Left lobe of liver (tissue), 2 donors: ENCODE measurements at places on chromosomes 13 and 19. TPM values are rescaled to one million over a fixed set of nuclear protein-coding genes. Genes with fewer than 3 reads are reported as not detected.

- no peak for DNase-seq
Measured at GRCh38 chr19:6568816-6569215, 22.1 kb downstream of the CD70 start.

CAPN12 gene
- 30.9 TPM for total RNA-seq

JAK3 gene
- 1.2 TPM for total RNA-seq

ZNF665 gene
- 0.28 TPM for total RNA-seq

- no peak for DNase-seq
Measured at GRCh38 chr13:86020351-86021002, 221.3 kb upstream of the SLITRK6 start.

- DNase-seq: no peak
Measured at GRCh38 chr13:114019367-114019766, 45.5 kb upstream of the C13orf46 start.

DNA sequence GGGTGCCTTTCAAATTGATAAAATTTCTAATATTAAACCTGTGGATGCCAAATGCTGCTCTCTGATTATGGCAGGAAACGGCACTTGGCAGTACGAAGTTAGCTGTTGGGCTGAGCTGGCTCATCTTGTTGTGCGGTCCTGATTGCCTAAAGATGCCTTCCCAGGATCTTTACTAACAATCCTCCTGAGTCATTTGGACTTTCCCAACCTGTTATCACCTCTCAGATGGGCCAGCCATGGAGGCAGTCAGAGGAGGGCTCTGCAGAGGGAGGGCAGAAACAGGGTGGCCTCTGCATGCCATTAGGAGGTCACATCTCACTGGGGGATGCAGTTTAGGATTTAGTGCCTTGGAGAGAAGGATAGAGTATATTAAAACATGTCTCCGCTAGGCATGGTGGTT, 27.3 kb downstream of the ALOX5AP start:
- DNase-seq: no peak

DNA sequence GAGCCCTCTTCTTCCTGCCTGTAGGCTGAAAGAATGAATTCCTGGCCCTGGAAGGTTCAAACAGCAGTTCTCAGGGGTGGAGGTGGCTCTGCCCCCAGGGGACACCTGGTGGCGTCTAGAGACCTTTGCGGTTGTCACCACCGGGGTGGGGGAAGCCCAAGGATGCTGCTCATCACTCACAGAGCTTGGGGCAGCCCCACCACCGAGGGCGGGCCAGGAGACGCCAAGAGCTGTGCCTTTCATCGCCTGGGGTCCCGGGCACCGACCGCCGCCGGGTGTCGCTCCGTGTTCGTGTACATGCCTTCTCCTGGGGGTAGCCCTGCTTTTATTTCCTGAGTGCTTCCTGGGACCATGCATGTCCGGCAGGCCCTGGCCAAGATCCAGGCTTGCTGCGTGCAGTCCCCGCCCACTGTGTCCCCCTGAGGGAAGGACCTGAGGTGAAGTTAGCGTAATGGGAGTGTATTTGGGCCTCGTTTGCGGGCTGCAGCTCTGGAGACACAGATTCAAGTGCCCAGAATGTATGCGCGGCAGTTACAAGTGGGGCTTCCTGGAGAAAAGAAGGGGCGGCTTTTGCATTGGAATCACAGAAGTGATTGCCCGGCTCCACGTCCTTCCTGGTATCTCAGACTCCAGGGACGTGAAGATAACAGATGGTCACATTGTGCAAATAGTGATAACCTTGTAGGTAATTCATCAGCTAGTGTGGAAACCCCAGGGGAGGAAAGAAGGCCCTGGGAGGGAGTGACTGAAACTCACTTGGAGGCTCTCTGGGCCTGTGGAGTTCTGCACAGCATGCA, 7.8 kb downstream of the DOT1L start:
- DNase-seq: no peak

- no peak for DNase-seq
Measured at GRCh38 chr13:25446261-25446660, 74.5 kb downstream of the ATP8A2 start.

ZNF568 gene
- 1.9 TPM for total RNA-seq

FFAR2 gene
- total RNA-seq: not detected

GRCh38 chr13:45296259-45296658, 44.7 kb downstream of the TPT1 start:
- DNase-seq: no peak

DNA sequence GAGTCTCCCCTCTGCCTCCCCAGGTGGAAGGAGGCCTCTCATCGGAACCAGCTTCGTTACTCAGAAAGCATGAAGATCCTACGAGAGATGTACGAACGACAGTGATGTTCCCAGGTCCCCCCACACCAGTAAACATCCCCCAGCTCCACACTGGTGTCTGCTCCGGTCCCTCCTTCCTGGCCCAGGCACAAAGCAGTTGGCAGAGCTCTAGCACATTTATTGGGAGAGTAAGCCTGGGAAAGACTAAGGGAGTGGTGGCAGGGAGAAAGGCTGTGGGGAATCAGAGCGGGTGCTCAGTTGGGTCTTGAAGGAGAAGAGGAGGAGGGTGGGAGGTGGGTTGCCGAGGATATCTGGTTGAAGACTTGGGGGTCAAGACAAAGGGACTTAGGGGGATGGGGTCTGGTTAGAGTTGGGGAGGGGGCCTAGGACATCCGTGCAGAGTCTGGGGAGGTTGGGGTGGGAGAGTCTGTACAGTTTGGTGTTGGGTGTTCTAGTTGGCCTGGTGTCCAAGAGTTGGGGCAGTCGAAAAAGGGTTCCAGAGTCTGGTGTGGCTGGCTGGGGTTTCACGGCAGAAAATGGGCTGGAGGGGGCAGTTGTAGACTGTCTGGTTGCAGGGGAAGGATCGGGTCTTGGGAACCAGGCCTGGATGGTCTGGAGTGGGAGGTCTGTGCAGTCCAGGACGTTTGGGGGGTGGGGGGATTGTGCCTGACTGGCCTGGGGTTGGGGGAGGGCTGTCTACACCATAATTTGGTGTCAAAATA, 2.3 kb downstream of the HSPB6 start:
- DNase-seq: no peak

SLC25A41 gene
- total RNA-seq: 0.18 TPM

ZNF773 gene
- total RNA-seq: 2.3 TPM

GRCh38 chr19:33740811-33741396, 55.8 kb upstream of the KCTD15 start:
- no peak for DNase-seq

SHISA2 gene
- not detected for total RNA-seq

DNA sequence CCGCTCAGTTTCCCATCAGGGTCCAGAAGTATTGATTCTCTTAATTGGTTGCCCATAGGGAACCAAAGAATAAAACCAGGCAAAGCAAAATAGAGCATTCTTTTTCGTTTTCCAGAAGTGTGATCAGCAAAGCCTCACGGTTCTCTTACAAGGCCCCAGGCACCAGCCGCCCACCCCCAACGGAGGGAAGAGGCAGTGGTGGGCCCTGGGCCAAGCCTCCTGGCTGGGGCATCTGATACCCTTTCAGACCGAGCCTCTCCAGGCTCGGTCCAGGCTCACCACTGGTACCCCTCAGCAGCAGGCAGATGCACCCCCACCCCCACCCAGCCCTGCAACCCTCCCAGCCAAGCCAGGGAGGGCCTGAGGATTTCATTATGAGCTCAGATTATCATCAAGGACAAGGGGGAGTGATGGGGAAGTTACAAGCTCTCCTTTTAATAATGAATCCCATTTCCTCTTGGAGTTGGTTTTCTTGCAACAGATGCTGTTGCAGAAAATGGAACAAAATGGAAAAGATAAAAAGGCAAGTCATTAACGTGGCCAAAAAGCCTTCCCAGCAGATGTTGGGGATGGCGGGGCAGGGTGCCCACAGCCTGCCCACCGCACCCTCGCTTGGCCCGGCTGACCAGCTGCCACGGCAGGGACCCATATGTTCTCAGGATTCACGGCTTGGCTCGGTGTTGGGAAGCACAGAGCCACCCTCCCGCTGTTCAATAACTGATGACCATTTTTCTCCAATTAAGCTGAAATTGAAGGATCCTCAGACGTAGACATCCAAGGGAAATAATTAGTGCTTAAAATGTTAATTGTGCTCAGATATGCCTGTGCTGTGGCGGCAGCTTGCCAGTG, 45.9 kb upstream of the KCTD15 start:
- DNase-seq: no peak

CD37 gene
- 2.2 TPM for total RNA-seq

DNA sequence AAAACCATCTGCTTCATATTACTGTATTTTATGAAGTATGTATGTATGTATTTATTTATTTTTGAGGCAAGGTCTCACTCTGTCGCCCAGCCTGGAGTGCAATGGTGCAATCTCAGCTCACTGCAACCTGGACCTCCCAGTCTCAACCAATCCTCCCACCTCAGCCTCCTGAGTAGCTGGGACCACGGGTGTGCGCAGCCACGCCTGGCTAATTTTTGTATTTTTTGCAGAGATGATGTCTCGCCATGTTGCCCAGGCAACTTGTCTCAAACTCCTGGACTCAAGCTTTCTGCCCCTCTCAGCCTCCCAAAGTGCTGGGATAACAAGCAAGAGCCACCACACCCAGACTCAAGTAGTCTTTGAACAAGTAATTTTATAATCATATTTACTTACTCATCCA, 5.5 kb downstream of the KATNAL1 start:
- no peak for DNase-seq

GRCh38 chr13:45393941-45394570, 24.1 kb downstream of the SLC25A30 start:
- DNase-seq: peak; percentile 52

GRCh38 chr19:58544591-58545285, 874 bp downstream of the TRIM28 start:
- peak; percentile 53 for DNase-seq

CLDND2 gene
- not detected for total RNA-seq

- DNase-seq: no peak
Measured at GRCh38 chr13:27967203-27967735, 1.8 kb downstream of the CDX2 start.

- no peak for DNase-seq
Measured at GRCh38 chr19:47407417-47407774, 11.9 kb downstream of the MEIS3 start.

- DNase-seq: peak; percentile 62
Measured at GRCh38 chr19:5403968-5404640, 51.1 kb upstream of the ZNRF4 start.

OR7A5 gene
- not detected for total RNA-seq

DNA sequence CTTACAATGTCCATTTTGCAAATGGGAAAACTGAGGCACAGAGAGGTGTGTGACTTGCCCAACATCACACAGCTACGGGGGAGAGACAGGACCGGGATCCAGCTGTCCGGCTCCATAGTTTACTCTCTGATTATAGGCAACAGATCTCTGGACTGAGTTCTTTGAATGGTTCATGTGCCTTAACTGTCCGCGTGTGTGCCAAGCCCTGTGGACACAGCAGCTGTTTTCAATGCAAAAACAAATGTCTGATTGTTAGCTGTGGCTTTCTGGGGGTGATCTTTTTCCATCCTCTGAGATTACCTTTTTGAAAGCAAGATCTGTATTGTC, 94.1 kb downstream of the KL start:
- no peak for DNase-seq

GRCh38 chr13:60944863-60945262, 470.8 kb downstream of the PCDH20 start:
- no peak for DNase-seq

CYP4F11 gene
- total RNA-seq: 97.0 TPM

CCDC122 gene
- total RNA-seq: 1.9 TPM

ZNF616 gene
- 3.9 TPM for total RNA-seq

DNA sequence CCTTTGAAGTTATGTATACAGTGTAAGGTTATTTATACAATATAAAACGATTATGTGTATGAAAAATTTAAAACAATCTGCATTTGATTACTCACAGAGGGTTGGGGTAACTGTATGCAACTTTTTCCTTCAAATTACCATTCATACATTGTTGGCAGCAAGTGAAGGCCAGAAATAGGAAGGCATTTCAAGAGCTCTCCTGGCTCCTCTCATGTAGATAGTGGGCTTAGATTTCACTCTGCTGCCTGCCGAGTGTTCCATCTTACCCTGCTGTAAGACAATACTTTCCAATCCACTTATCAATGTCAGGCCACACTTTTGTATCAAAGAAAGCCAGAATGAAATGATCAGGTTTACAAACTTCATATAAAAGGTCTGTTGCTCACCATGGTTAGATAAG, 245.2 kb downstream of the DNAJC15 start:
- no peak for DNase-seq

SMIM44 gene
- total RNA-seq: not detected

GRCh38 chr13:33087790-33088189, 71.6 kb downstream of the KL start:
- DNase-seq: no peak

DNA sequence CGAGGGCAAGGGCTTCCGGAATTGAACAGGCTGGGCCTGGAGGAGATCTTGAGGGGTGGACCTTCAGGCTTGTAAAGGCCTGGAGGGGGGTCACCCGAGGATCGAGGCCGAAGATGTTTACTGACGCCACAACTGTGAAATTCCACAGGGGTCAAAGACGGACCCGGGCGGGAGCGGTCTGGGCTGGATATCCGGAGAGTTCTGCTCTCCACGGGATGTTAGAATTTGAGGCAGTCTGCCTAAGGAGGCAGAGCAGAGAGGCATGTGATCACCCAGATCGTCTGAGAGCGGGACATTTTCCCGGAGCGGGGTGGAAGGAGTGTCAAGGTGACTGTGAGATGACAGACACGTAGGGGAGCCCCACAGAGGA, 13.2 kb downstream of the KLHL26 start:
- DNase-seq: no peak

DNA sequence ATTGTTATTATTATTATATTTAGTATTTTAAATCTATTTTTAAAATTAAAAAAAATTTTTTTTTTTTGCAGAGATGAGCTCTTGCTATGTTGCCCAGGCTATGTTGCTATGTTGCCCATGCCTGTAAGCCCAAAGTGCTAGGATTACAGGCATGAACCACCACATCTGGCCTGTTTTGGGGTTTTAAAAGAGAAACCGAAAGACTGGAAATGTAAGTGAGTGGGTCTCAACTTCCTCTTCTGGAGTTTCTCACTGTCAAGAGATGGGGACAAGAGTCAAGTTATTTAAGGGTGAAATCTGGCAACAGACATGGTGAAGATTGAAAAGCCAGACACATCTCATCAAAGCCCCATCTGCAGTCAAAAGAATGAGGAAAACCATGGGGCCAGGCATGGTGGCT, 4.2 kb upstream of the OR7G3 start:
- DNase-seq: no peak

KASH5 gene
- total RNA-seq: not detected

PNMA8A gene
- total RNA-seq: 0.48 TPM

DNA sequence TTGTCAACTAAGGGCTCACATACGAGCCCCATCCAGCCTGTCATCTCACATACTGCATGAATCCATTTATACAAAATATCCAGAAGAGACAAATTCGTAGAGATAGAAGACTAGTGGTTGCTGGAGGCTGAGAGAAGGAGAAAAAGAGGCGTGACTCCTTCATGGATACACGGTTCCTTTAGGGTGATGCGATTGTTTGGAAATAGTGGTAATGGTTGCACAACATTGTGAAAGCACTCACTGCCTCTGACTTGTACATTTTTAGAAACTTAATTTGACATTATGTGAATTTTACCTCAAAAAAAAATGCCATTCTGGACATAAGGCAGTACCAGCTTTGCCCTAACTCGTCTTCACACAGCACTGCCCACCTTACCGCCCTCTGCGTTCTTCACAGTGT, 27.3 kb downstream of the IGFL1 start:
- DNase-seq: no peak

- DNase-seq: no peak
Measured at GRCh38 chr19:14030997-14031718, 404 bp upstream of the IL27RA start.
